ENCODE measurements at places on chromosomes 5 and 9. TPM values are rescaled to one million over a fixed set of nuclear protein-coding genes. Genes with fewer than 3 reads are reported as not detected.

Gene IL13
- total RNA-seq, result not detected

DNA sequence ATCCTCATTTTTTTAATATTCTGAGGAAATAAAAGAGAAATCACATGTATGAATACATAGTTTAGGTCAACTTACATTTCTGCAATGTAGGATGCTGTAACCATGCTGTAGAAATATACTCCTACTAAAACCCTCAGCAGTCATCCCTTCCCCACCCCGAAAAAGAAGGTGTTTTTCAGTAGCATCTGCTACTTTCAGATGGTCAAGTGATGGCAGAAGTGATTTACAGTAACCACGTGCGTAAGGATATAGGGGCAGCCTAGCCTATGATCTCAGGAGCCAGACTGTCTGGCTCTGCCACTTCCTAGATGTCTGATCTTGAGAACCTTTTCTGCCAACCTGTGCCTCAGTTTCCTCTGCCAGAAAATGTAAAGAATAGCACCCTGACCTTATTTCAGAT, 26.0 kb upstream of the SYK start:
- no peak for DNase-seq
- no peaks in the 10 kb centered on the region for H3K27me3 ChIP-seq
- no peak overlapping the region for H3K4me3 ChIP-seq
- no peaks in the 10 kb centered on the region for H3K36me3 ChIP-seq
- no peak overlapping the region for H3K27ac ChIP-seq

GRCh38 chr9:129311643-129312042, 133.6 kb upstream of the IER5L start:
- H3K4me1 ChIP-seq, result no peaks in the 10 kb centered on the region
- no peaks in the 10 kb centered on the region for H3K36me3 ChIP-seq
- H3K4me3 ChIP-seq, result no peak overlapping the region
- no peak for DNase-seq
- no peaks in the 10 kb centered on the region for H3K27me3 ChIP-seq
- H3K27ac ChIP-seq, result no peak overlapping the region

DNA sequence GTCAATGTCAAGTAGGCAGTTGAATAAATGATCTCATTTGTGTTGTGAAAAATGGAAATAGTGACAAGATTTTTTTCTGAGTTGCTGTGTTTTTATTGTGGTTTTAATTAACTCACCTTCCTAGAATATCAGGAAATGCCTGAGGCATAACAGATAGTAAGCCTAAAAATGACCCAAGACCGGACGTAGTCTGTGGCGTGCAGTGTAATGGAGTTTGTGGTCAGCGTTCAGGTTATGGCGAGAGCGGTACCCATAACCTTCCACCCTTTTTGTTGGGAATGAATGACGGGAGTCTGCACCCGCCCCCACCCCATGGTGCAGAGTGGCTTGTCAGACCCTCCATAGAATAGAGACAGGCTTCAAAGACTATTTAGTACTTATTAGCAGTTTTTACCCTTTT, 119.3 kb downstream of the GALNT10 start:
- H3K4me1 ChIP-seq, result peaks cover 27% of the 10 kb centered on the region
- H3K36me3 ChIP-seq, result peaks cover 6% of the 10 kb centered on the region
- no peak overlapping the region for H3K4me3 ChIP-seq
- peak overlapping the region; percentile 42 for H3K27ac ChIP-seq

- H3K4me1 ChIP-seq, result peaks cover 33% of the 10 kb centered on the region
- peak overlapping the region; percentile 48 for H3K27ac ChIP-seq
- peak overlapping the region; percentile 19 for H3K4me3 ChIP-seq
- no peaks in the 10 kb centered on the region for H3K27me3 ChIP-seq
- peaks cover 18% of the 10 kb centered on the region for H3K36me3 ChIP-seq
Measured at GRCh38 chr9:116156621-116157314, 3.2 kb downstream of the PAPPA start.

DNA sequence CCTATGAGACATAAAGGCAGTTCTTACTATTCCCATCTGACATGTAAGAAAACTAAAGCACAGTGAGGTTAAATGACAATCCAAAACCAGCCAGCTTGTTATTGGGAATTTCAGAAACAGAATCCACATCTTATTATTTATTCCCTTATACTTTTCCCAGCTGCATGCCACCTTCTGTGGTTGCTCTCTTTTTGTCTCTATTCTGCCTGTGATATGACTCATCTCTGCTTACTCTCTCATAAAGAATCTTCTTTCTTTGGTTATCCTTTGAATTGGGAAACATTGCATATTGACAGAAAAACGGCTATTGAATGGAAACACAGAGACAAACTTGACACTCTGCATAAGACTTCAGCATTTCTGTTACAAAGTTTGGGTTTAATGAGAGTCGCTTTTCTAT, 183.2 kb downstream of the TLR4 start:
- no peaks in the 10 kb centered on the region for H3K4me1 ChIP-seq
- H3K27me3 ChIP-seq, result peaks cover 4% of the 10 kb centered on the region
- no peak for DNase-seq
- H3K36me3 ChIP-seq, result no peaks in the 10 kb centered on the region
- H3K4me3 ChIP-seq, result no peak overlapping the region

Gene ACTL7A
- not detected for total RNA-seq

DNA sequence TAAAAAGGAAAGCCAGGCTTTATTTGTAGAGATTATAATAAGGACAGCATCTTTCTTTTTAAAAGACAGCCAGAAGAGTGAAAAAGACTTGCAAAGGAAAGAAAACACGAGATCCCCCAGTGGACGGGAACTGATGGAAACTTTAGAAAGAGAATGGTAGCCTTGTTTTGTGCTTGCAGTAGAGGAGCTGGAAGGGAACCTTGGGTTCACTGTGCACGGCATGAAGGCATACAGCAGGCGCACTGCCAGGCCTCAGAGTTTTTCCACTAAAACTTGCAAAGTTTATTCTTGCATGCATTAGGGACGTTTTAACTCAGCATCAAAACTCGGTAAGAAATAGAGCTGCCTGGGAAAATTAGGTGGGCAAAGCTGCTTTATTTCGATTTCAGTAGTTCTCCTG, 248.6 kb downstream of the IRX1 start:
- peak; percentile 11 for DNase-seq
- no peaks in the 10 kb centered on the region for H3K4me1 ChIP-seq
- no peaks in the 10 kb centered on the region for H3K36me3 ChIP-seq
- H3K27me3 ChIP-seq, result no peaks in the 10 kb centered on the region
- no peak overlapping the region for H3K27ac ChIP-seq

GRCh38 chr5:80220245-80220897, 35.5 kb downstream of the SERINC5 start:
- H3K27me3 ChIP-seq, result no peaks in the 10 kb centered on the region
- no peak overlapping the region for H3K4me3 ChIP-seq
- no peaks in the 10 kb centered on the region for H3K36me3 ChIP-seq
- DNase-seq, result no peak

Gene SUSD1
- total RNA-seq, result 24.2 TPM

- no peak overlapping the region for H3K27ac ChIP-seq
- peaks cover 15% of the 10 kb centered on the region for H3K4me1 ChIP-seq
- no peaks in the 10 kb centered on the region for H3K27me3 ChIP-seq
- no peak for DNase-seq
- no peak overlapping the region for H3K4me3 ChIP-seq
Measured at GRCh38 chr9:105051897-105052296, 123.9 kb upstream of the ABCA1 start.

DNA sequence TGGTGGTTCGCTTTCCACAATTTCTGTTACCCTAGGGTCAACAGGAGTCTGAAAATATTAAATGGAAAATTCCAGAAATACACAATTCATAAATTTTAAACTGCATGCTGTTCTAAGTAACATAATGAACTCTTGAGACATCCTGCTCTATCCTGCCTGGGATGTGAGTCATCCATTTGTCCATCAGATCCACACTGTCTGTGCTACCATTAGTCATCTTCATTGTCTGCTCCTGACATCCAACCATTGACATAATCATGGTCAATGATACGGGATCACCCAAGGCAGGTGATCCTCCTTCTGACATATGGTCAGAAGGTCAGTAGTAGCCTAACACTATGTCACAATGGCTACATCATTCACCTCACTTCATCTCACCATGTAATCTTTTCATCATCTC, 276.7 kb upstream of the KIF2A start:
- no peak for DNase-seq
- no peak overlapping the region for H3K27ac ChIP-seq
- no peaks in the 10 kb centered on the region for H3K4me1 ChIP-seq
- H3K4me3 ChIP-seq, result no peak overlapping the region
- H3K36me3 ChIP-seq, result no peaks in the 10 kb centered on the region

GRCh38 chr5:1779782-1780613, 19.6 kb downstream of the MRPL36 start:
- no peaks in the 10 kb centered on the region for H3K36me3 ChIP-seq
- peaks cover 4% of the 10 kb centered on the region for H3K27me3 ChIP-seq
- no peak overlapping the region for H3K4me3 ChIP-seq
- no peaks in the 10 kb centered on the region for H3K4me1 ChIP-seq

Gene FAM151B
- 2.1 TPM for total RNA-seq

DNA sequence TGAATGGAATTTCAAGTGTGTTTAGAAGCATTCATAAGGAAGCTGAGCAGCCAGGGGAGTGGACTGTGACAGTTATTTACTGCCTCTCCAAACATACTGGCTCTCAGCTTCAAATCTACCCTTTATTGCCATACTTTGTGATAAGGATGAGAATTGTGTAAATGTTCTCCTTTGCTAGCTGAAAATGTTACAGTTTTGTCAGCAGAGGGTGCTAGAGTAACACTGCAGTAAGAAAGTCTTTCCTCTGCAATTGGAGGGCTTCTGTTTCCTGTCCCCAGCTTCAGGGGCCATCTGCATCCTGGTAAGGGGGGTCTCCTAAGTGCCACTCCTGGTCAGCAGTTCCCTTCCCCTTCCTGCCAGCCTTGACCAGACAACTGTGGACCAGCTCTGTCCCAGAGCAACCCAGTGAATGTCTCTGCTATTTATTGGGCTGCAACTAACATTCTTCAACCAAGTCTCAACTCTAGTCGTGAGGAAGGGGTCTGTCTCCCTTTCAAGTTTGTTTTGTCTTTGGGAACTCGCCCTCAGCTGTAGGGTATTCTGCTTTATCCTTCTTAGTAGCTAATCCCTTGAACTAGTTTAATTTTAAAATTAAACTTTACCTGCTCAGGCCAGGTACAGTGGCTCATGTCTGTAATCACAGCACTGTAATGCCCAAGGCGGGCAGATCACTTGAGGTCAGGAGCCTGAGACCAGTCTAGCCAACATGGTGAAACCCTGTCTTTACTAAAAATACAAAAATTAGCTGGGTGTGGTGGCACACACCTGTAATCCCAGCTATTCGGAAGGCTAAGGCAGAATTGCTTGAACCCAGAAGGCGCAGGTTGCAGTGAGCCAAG, 45.3 kb downstream of the RAPGEF6 start:
- DNase-seq, result no peak
- peaks cover 3% of the 10 kb centered on the region for H3K36me3 ChIP-seq
- H3K27me3 ChIP-seq, result no peaks in the 10 kb centered on the region
- H3K27ac ChIP-seq, result no peak overlapping the region

Gene RGP1
- total RNA-seq, result 7.4 TPM

GRCh38 chr5:97136475-97136874, 5.9 kb downstream of the LIX1 start:
- no peaks in the 10 kb centered on the region for H3K4me1 ChIP-seq
- H3K27me3 ChIP-seq, result peaks cover 6% of the 10 kb centered on the region
- no peak for DNase-seq
- no peak overlapping the region for H3K27ac ChIP-seq

GRCh38 chr9:116319480-116319879, 165.9 kb downstream of the PAPPA start:
- no peaks in the 10 kb centered on the region for H3K27me3 ChIP-seq
- H3K4me3 ChIP-seq, result no peak overlapping the region
- peaks cover 3% of the 10 kb centered on the region for H3K36me3 ChIP-seq

Data from SJSA1 (cell line).